Heart left ventricle (tissue), 16 donors: ENCODE measurements at places on chromosomes 4 and X. TPM values are rescaled to one million over a fixed set of nuclear protein-coding genes. Genes with fewer than 3 reads are reported as not detected.

GRCh38 chrX:74545880-74546523, 68.4 kb downstream of the RLIM start:
- DNase-seq = no peak

- DNase-seq = no peak
These were observed 52.0 kb downstream of the RASL11B start for GRCh38 chr4:52914051-52914605.

DNA sequence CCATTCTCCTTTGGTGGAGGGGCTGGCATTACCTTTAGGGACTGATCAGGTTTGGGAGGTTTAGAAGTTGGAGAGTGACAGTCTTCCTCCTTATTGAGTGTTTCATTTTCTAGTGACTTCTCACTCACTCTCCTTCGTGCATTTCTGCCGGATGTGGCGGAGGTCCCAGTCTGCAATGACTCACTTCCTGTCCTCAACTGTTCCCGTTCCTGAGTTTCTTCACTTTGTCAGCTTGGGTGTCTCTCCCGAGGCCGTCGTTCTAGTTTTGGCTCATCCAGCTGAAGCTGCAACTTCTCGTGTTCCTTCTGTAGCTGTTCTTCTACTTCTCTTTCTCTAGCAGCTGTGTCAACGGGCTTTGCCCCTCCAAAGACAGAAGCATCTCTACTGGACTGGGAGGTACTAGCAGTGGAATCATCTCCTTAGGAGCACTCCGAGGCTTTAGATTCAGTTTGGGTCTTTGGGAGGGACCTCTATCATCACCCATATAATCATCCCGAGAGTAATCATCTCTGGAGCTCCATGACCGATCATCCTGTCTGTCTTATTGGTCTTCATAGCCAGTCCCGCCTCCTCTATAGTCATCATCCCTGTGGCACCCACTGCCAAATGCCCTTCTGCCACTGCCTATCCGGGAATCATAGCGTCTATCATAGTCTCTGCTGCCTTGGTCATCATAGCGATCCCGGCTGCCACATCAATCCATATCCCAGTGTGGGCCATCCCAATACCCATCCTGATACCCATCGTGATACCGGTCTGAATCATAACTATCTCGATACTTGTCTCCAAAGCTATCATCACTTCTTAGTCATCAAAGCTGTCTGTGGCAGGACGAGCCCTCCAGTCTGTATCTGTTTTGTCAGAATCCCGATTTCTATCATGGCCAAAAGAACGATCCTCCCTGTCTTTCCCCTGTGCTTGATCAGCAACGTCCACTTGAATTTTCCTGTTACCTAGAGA, 35.3 kb upstream of the VSIG4 start:
- peak; percentile 69 for DNase-seq

GRCh38 chrX:15314472-15314871, 968 bp downstream of the ASB11 start:
- no peak for DNase-seq

CXorf38 gene
- total RNA-seq = 6.0 TPM

GRCh38 chr4:83582289-83582785, 46.4 kb downstream of the GPAT3 start:
- peak; percentile 61 for DNase-seq

NLGN4X gene
- total RNA-seq = 1.2 TPM

TLR6 gene
- total RNA-seq = 1.2 TPM

- no peak for DNase-seq
These were observed 394.7 kb downstream of the IL1RAPL1 start for GRCh38 chrX:28981952-28982351.

DNA sequence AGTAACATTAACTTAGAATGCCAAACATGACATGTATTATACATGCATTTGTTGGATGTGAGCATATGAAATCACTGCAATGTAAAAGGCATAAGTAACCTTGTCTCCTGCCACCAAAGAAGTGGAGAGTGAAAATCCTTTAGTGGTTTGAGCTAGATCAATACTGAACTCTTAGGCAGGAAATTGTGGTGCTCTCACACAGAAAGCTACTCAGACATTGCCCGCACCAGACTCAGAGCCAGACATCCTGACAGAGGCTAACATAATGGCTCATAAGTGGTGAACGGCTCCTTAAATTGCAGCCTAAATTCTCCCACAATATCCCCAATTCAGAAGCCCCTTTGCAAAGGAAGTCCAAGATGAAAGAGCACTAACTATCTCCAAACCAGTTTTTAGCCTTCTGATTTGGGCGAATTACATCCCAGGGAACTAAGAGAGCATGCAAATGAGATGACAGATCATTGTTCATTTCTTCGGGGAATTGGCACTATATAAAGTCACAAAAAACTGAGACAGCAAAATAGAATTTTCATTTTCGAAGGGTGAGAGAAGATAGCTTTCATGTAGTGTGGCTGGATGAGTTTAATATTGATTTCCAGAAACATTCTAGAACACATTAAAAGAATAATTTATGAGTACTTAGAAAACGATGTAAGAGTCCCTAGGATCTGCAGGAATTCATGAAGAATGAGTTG, 233.6 kb upstream of the RPS6KA3 start:
- DNase-seq = no peak

- DNase-seq = no peak
These were observed 163.3 kb upstream of the FAM47C start for GRCh38 chrX:36844857-36845256.

- no peak for DNase-seq
These were observed 70.6 kb upstream of the MSANTD1 start for GRCh38 chr4:3178351-3178750.

DNA sequence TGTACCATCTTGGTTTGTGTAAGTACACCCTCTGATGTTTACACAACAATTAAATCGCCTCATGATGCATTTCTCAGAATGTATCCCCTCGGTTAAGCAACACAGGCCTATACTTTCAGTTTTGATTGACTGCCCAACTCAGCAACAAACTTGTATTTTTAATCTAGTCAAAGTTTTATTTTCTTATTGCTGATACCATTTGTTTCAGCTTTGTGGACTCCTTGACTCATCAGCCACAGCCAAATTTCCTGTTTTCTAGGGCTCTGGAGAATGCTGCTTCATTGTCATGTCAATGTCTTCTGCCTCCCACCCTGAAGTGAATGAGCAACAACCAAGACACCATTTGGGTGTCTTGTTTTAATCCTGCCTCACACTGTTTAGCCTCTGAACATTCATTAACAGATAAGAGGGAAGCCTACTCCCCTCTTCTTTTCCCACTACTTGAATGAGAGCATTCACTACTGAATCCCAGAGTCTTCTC, 14.0 kb downstream of the BBS12 start:
- DNase-seq = no peak

SPACA5B gene
- not detected for total RNA-seq

GRCh38 chr4:68905939-68906779, 45.4 kb downstream of the UGT2A3 start:
- DNase-seq = no peak

NUDT10 gene
- total RNA-seq = not detected

- peak; percentile 28 for DNase-seq
These were observed 300.7 kb downstream of the USP46 start for GRCh38 chr4:52358366-52358765.

HSFX1 gene
- total RNA-seq = 3.3 TPM

PAGE4 gene
- total RNA-seq = not detected

DNA sequence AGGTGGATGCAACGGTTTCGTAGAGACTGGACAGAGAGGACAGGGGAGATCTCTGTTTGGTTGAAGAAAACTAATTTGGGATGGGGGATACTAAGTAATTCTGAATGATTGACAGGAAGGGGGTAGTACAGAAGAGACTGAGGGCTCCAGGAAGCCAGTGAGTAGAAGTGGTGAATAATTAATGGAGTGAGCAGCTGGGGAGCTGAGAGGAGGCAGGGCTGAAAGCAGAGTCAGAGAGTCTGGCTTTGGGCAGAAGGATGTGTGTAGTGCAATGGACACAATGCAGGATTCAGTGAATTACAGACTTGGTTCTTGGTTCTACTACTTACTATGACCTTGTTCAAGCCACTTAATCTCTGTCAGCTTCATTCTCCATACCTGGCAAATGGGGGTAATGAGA, 161.7 kb downstream of the RBMX2 start:
- no peak for DNase-seq

NXT2 gene
- total RNA-seq = 2.8 TPM

DNA sequence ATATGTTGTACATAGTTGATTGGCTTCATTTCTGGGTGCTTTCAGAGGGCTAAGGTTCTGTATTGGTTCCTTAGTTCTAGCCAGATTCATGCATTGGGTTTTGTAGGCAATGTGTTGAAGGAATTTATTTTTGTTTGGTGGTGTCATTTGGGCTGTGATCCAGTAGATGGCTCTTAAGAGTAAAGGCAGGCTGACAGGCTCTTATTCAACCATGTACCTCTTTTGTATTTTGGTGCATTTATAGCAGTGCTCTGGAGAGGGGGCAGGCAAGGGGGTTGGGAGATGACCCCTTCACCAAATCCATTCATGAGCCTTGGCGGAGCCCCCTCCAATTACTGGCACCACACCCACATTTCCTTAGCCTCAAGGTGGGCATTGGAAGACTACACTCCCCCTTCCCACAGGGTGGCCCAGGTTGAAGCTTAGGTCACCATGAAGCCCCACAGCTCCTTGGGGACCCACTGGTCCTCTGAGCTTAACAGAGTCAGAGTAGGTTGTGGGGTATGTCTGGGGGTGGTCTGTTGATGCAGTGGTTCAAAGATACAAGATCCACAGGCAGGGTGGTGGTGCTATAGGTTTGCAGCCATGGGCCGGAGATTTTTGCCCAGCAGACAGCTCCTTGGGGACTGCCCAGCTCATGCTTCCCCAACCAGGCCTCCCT, 143.0 kb upstream of the GNPDA2 start:
- DNase-seq = no peak

- no peak for DNase-seq
These were observed 67.4 kb downstream of the CNGA2 start for GRCh38 chrX:151801980-151802379.

GRCh38 chr4:144374065-144374464, 233.5 kb upstream of the GYPA start:
- no peak for DNase-seq

MAGEB2 gene
- total RNA-seq = not detected

PNCK gene
- 6.6 TPM for total RNA-seq

DNA sequence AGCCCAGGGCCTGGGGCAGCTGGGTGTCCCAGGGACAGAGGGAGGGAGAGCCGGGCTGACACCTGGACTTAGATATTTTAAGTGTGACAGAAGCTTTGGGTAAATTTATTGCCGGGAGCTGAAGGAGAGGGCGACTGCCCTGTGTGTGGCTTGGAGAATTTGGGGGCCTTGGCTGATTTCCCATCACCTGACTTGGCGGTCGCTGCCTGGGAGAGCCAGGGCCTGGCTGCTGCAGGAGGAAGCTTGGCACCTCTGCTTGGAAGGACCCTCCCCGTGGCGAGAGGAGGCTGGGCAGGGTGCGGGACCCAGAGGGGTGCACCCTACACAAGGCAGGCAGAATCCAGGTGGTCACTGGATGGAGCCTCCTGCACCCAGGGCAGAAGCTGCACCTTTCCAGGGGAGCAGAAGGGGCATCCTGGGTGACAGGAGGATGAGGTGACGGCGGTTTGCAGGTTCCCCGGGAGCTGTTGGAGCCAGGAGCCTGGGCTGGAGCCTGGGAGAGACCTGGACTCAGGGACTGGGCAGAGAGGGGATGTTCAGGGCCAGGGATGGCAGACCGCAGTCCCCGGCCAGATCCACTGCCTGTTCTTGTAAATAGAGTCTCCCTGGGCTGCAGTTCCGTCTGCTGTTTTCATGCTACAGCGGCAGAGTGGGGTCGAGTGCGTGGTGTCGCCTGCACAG, 72.0 kb downstream of the RGS12 start:
- no peak for DNase-seq

TRO gene
- total RNA-seq = 2.4 TPM

GRCh38 chrX:121782544-121782943, 735.1 kb downstream of the GLUD2 start:
- DNase-seq = no peak

SMC1A gene
- 27.5 TPM for total RNA-seq

INTS12 gene
- 27.1 TPM for total RNA-seq

RBM46 gene
- not detected for total RNA-seq

GRCh38 chr4:77095101-77095821, 19.5 kb upstream of the CCNI start:
- peak; percentile 78 for DNase-seq

DNA sequence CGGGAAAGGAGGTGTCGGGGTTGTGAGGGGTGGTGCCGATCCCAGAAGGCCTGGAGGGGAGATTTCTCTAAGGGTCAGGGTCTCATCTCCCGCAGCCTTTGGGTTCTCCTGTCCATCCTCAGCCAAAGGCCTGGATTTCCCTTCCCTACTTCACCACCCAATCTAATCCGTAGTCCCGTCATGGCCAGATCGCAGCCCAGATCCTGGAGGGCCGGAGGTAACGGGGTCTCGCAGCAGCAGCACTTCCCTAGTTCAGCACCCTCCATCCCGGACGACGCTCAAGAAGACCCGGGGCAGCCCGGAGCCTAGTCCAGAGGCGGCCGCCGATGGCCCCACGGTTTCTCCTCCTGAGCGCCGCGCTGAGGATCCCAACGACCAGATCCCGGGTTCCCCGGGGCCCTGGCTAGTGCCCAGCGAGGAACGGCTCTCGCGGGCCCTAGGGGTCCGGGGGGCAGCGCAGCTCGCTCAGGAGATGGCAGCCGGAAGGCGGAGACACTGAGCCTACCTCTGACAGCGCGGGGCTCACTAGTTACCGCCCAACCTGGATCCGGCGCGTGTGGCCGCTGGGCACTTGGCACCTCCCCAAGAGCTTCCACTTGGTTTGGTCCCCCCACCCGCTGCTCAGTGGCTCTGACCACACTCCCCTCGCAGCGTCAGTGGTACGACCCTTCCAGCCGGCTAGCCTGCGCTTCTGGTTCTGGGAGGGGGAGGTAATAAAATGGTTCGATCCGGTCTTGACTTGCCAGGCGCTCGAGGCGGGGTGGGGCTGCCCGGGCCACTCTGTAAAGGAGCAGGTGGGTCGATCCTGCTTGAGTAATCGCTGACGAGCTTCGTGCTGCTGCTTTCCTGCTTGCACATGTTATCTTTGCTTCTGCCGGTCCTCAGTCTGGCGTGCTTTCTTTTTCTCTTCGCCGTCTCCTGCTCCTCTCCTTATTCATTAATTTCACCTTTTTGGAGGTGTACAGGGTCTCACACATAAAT, 3.6 kb downstream of the MAGIX start:
- DNase-seq = peak; percentile 89

KIF4A gene
- total RNA-seq = 0.12 TPM

- DNase-seq = no peak
These were observed 86.8 kb upstream of the FAM241A start for GRCh38 chr4:112058433-112058832.

VCX gene
- total RNA-seq = not detected

DNA sequence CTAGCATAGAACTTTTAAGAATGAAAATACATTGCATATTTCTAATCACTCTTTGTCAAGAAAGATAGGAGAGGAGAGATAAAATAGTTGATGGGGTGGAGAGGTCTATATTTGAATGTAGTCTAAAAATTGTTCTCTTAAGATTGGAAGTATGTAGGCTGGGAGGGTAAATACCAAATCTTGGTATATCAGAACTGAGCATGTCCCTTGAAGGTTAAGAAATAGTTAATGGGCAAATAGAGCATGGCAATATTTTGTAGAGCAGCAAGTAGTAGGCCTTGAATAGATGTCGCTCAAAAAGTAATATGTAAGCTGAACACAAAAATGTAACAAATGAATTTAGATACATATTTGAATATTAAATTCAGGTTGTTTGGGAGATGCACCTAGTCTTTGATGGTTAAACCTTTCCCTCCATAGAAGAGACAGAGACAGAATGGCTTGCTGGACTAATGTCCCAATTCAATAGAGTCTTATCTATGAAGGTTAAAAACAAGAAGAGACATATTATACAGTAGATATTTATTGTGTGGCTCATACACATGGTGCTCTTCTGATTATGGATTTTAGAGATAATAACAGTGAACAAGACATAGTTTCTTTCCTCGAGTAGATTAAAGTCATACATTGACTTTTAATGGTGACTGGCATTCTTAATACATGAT, 12.5 kb downstream of the ALB start:
- DNase-seq = no peak
